ENCODE measurements at places on chromosomes 7 and 10.
A peak's percentile ranks its signal among the peaks of the same experiment; 100 is the strongest.

DNA sequence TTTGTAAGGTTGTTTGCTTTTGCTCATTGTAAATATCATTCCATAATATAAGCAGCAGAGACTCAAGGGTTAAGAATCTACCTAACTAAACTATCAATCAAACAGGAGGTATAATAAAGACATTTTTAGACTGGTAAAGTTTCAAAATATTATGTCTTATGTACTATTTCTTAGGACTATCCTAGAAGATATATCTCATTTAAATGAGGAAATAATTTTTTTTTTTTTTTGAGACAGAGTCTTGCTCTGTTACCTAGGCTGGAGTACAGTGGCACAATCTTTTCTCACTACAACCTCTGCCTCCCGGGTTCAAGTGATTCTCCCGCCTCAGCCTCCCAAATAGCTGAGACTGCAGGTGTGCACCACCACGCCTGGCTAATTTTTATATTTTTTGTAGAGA, 80.9 kb upstream of the PARD3 start:
- DNase-seq, result no peak

- DNase-seq, result no peak
These were observed 166.3 kb upstream of the ADCY1 start for GRCh38 chr7:45407730-45408408.

DNA sequence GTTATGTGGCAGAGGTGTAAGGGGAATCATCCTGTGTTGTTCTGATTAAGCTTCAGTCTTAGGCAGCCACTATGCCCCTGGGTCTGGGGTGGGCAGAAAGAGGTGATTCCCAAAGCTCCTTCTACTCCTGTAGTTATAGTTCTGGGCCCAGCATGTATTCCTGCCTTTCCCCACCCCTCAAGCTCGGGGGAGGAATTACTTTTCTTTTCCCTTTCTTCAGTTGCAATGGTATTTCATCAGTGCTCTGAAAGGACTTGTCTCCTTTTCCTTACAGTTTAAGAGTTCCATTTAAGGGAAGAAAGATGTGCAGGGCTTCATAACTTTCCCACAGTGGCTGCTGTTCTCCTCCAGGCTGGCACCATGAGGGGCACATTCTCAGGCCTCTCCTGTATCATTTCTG, 94.2 kb downstream of the MTPAP start:
- no peak for DNase-seq

DNA sequence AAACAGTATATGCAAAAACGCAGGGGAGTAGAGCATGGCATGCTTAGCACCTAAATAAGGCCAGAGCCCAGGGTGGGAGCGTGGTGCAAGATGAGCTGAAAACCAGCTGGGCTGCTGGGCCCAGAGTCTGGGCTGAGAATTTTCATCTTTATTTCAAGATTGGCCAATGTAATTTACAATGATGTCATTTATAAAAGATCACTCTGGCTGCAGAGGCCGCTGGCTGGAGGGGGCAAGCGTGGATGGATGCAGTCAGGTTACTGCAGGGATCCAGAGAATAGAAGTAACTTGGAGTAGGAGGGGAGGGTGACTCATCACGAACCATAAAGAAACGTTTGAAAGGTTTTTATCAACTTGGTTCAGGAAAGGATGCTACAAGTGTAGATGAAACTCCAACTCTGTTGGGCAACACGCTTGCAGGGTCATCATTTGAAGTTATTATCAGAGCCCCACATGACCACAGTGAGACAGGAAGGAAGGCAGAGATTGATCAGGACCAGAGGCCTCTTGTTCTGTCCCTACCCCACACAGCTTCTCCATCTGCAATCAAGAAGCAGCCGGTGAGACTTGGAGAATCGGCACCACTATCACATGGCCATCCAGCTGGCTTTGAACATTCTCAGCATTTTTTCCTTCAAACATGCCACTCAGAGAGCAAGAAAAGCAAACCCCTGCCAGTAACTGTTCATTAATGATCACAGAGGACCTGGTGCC, 49.2 kb downstream of the ODAD2 start:
- no peak for DNase-seq

DNA sequence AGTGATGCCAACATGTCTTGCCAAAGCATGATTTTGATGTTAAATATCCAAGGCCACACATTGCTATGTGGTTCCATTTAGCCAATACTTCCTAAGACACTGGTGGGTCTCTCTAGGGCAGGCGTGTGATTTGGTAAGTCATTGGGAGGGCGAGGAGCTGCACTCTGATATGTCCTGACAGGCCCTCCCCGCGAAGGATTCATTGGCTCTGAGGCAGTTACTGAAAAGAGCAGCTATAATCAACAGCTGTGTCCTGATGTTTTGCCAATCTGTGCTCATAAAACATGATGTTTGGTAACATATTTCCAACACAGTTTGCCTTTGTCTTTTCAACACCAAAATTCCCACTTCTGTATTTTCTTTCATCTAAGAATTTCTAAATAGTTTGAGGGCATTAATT, 646.7 kb downstream of the PARD3 start:
- DNase-seq, result no peak

- DNase-seq, result no peak
These were observed 167.0 kb downstream of the RPS24 start for GRCh38 chr10:78200686-78201085.

GRCh38 chr10:44891721-44892120, 19.4 kb upstream of the TMEM72 start:
- no peak for DNase-seq

DNA sequence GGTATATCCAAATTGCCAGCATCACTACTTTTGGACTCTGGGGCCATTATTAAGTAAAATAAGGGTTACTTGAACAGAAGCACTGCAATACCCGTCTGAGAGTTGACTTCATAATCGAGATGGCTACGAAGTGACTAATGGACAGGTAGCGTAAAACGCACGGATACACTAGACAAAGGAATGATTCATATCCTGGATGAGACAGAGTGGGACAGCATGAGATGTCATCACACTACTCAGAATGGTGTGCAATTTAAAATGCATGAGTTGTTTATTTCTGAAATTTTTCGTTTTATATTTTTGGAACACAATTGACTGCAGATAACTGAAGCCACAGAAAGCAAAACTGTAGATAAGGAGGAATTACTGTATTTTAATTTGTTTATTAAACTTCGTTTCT, 421.5 kb upstream of the LRGUK start:
- DNase-seq, result no peak

- peak; percentile 40 for DNase-seq
These were observed 56.1 kb downstream of the ATAD1 start for GRCh38 chr10:87761892-87762291.

DNA sequence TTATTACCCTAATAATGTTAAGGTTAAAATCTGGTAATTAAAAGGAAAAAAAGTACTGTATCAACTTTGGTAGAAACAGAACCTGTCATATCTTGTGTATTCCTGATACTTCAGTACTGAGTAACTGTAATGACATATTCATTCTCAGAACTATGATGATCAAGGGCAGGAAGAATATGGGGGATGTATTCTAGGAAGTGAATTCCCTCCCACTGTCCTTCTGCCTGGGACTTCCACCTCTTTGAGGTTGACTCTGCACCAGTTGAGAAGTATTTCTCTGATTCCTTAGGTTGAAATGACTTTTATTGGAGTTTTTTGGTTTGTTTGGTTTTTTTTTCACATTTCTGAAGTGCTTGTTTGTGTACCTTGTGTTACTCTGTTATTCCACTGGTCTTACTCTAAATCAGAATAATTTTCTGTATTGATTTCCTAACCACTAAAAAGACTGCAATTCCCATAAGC, 36.9 kb downstream of the WASL start:
- DNase-seq, result no peak

DNA sequence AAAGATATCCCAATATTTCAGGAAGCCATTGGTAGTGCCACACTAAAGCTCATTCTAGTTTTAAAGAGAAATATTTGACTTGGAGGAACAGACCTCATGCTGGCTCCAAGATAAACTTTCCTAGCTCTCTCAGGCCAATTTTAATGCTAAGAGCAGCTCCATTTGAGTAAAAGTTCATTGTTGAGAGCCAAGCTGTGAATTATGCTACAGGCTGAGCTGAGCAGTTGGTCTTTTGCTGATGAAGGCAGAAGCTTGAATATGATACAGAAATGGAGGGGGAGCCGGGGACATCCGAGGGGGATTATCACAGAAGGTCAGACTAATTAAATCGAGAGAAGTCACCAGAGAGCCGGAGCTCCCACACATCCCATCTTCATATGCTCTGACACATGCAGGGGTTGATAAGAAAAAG, 175.7 kb upstream of the AUTS2 start:
- DNase-seq, result no peak

DNA sequence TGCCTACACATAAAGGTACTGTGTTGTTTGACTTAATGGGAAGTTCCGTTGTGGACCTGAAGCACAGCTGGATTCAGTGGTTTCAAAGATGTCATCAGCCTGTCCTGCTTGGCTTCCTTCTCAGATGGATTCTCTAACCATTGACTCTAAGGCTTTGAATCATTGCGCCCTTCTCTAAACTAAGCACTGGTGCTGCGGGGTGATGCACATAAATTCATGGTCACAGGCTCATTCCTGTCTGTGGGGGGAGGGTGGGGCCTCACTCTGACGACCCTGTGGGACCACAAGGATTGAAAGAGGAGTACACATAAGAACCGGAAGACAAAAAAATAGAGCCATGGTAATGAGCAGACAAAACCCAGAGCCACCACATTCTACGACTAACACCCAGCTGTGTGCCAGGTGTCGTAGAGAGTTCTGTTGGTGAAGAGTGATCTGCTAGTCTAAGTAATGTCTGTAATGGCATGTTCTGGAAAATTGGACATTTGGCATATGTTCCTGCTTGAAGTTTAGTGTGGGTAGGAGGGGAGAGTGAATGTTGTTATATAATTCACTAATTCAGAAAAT, 97.3 kb upstream of the YAE1 start:
- no peak for DNase-seq

DNA sequence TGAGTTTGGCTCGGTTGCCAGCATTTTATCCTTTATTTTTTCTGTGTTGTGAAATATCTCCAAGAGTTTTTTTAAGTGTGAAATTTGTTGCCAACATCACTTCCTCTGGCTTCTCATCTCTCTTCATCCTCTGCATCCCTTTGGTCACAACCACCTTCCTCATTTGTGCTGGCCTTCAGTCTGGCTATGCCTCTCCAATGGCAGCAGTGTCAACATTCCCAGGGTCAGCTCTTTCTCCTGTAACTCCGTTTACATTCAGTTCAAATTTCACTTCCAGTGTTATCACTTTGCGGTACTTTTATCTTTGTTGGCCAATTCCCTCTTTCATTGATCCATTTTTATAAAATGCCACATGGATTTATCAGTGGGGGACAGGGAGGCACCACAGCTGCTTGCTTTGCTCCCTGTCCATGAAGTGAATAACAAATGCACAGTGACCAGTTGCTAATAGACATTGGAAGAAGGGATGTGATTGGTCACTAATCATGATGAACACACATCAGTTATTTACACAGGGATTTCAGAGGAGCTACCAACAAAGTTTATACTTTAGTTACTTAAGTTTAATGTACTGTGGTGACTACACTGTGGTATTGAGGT, 311.4 kb upstream of the LRGUK start:
- DNase-seq, result no peak

DNA sequence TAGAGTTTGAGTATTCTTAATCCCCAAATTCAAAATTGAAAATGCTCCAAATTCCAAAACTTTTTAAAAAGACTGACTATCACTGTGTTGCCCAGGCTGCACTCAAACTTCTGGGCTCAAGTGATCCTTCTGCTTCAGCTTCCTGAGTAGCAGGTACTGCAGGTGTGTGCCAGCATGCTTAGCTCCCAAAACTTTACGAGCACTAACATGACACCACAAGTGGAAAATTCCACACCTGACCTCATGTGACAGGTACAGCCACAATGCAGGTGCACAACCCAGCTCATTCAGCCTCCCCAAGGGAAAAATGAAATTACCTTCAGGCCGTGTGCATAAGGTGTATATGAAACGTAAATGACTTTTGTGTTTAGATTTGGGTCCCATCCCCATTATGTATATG, 16.5 kb downstream of the CDC123 start:
- DNase-seq, result no peak

DNA sequence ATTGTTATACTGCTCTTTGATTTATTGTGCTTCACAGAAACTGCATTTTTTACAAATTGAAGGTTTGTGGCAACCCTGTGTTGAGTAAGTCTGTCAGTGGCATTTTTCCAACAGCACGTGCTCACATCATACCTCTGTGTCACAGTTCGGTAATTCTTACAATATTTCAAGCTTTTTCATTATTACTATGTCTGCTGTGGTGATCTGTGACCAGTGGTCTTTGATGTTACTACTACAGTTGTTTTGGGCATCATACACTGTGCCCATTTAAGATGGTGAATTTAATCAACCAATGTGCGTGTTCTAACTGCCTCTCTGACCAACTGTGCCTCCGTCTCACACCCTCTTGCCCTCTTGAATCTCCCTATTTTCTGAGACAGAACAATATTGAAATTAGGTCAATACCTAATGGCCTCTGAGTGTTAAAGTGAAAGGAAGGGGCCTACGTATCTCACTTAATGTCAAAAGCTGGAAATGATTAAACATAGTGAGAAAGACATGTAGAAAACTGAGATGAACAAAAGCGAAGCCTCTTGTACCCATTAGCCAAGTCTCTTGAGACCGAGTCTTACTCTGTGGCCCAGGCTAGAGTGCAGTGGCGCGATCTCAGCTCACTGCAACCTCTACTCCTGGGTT, 20.2 kb upstream of the ASL start:
- DNase-seq, result no peak

DNA sequence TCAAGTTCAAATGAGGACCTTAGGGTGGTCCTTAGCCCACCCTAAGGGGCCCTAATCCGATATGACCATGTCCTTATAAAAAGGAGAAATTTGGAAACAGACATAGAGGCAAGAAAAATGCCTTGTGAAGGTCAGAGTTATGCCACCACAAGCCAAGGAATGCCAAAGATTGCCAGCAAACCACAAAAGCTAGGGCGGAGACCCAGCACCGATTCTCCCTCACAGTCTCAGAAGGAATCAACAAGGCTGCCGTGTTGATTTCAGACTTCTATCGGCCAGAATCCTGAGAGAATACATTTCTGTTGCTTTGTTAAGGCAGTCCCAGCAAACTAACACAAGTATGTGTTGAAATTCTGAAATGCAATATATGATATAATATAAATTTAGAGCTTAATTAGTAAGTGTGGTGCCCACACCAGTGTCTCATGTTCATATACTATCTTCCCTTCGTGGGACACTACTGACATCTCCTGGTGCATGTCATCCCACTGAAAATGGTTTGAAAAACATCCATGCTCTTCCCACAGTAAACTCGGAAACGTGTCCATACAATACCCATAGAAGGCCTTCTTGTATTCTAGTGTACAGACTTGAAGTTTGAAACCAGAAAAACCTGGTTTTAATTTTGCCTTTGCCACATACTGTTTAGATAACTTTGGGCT, 349.0 kb downstream of the TNS3 start:
- DNase-seq, result no peak
